ENCODE measurements at places on chromosomes 1 and 21. TPM values are rescaled to one million over a fixed set of nuclear protein-coding genes. Genes with fewer than 3 reads are reported as not detected.

Gene SPATA17
- total RNA-seq, result 0.48 TPM

Gene PDZK1IP1
- total RNA-seq, result not detected

Gene RGS13
- total RNA-seq, result not detected

GRCh38 chr1:75722966-75723365 lies 1.5 kb upstream of the ACADM start:
- H3K4me3 ChIP-seq, result no peak overlapping the region
- H3K4me1 ChIP-seq, result no peaks in the 10 kb centered on the region
- no peaks in the 10 kb centered on the region for H3K36me3 ChIP-seq

Data from H1 (cell line).